Stimulated activated CD4-positive, alpha-beta T cell treated with anti-CD3 and anti-CD28 coated beads, Interleukin-15, amount 100 ng/mL, for 1 hour (primary cell): ENCODE measurements at places on chromosomes 2 and 18.

- DNase-seq: no peak
Measured at GRCh38 chr18:63244607-63245006, 75.0 kb downstream of the BCL2 start.

GRCh38 chr2:41912776-41913175 lies 135.0 kb upstream of the PKDCC start:
- no peak for DNase-seq

DNA sequence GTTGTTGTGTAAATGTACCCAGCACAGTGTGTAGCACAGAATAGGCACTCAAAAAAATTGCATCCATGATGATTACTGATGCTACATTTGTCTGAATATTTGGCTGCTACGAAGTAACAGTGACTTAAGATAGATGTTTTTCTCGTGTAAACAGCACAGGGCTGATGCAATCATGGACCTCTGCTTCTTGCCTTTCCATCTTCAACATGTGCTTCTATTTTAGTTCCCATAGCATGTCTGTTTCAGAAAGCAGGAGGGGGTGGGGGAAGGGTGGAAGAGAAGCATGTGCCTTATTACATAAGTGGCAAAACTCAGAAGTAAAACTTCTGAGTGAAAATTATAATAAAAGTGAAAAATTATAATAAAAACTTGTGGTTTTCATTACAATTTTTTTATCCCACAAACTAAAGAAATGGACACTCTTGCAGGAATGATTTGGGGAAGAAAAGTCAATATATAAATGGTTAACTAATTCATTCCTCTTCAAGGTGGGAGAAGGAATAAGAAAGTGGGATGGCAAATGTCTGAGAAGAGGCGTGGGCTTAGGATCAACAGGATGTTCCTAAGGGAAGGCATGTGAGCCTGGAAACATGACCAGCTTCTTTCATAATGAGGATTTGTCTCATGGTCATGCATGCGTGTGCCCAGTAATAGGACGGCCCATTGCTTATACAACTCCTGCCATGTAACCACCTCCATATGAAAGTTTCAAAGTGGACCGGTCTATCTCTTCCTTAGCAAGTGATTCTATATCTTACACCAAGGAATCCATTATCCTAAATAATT lies 27.2 kb downstream of the CCBE1 start:
- DNase-seq: no peak

GRCh38 chr18:49495480-49495879 lies 8.4 kb upstream of the C18orf32 start:
- no peak for DNase-seq

DNA sequence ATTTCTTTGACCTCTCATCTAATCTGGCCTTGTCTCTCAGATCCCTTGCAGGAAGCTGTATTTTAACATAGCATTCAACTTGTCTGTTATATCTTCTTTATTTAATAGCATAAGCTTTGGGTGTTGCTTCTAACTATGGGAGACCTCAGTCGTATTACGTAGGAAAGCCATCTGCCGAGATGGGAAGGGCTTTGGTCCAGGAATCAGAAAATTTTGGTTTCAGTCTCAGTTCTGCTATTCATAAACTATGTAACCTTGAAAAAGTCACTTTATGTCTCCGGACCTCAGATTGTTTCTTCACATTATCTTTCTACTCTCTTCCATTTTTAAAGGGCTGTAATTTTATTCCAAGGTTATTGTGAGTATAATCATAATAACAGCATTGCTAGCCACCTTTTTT lies 297.7 kb downstream of the SATB2 start:
- DNase-seq: no peak

DNA sequence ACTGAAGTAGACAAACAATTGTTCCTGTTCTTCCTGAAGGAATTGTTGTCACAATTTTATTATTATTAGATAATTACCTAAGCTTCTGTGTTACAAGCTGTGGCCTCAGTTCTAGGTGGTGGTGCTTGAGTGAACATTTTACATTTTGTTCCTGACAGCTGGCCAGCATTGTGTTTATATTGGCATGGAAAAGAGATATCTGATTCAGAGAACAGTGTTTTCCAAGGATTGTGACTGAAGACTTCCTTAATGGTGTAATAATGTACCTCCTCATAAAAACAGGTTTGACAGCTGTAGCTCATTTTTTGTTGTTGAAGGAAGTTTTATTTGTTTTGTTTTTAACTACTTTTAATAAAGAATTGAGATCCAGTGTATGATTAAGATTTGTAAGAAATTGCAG lies 95.2 kb downstream of the EPB41L5 start:
- no peak for DNase-seq

GRCh38 chr2:228224410-228224809 lies 42.9 kb upstream of the SPHKAP start:
- no peak for DNase-seq

DNA sequence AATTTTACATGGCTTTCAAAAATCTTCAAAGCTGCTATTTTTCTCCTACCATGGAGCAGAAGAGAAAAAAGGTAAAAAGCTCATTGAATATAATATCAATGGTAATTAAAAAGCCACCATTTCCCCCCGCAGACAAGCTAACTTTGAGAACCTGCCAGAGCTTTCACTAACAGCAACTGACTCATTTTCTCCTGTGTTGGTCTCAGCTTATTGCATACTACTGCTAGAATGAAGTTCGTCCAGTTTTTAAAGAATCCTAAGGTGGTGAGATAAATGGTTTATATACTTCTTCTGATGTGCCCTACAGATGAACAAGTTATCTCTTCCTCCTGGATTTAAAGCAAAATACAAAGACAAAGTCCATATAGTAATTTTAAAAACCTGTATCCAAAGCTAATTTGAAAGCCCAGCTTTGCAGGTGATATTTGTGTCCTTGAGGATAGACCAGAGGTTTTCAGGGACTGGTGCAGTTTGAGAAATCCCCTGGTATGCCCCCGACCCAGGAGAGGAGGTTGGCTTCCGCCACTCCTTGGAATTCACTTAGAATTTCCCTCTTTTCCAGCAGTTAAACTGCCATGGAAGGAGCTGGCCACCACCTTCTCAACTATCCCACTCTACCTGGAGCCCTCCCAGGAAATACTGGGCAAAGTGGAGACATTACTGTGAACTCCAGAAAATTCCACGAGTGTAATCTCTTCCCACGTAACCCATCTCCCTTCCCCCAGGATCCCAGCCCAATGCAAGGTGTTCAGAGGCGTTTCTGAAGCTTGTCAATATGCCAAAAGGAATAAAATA lies 17.5 kb downstream of the YPEL5 start:
- DNase-seq: no peak

GRCh38 chr2:74983631-74984392 lies 25.4 kb downstream of the POLE4 start:
- no peak for DNase-seq

DNA sequence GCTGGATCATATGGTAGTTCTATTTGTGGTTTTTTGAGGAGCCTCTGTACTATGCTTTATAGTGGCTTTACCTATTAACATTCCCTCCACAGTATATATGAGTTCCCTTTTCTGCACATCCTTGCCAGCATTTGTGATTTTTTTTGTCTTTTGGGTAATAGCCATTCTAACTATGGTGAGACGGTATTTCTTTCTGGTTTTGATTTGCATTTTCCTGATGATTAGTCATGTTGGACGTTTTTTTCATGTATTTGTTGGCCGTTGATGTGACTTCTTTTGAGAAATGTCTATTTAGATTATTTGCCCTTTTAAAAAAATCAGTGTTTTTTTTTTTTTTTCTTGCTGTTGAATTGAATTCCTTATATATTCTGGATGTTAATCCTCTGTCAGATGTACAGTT lies 31.1 kb downstream of the ACTR3 start:
- DNase-seq: no peak

- DNase-seq: no peak
Measured at GRCh38 chr2:102439065-102439695, 16.2 kb downstream of the IL18RAP start.

- no peak for DNase-seq
Measured at GRCh38 chr2:238131761-238132462, 6.6 kb upstream of the KLHL30 start.

DNA sequence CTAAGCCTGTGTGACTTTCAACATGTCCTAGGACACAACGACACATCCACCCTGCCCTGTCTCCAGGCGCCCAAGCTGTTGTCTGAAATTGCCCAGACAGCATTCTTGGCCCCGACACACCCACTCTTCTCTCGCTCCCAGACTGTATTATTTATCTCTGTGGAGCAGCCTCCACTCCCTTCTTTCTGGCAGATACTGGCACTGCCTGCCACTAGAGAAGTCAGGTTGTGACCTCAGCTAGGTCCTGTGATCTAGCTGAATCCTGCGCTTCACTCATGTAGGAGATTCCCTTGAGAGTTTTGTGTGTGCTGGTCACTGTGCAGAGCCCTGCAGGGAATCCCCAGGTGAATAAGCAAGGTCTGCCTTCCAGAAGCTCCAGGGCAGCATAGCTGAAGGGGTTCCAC lies 77.1 kb upstream of the TNP1 start:
- no peak for DNase-seq

GRCh38 chr2:49248506-49248905 lies 94.2 kb upstream of the FSHR start:
- DNase-seq: no peak

- DNase-seq: peak; percentile 45
Measured at GRCh38 chr2:25294573-25295462, 46.9 kb downstream of the DNMT3A start.

DNA sequence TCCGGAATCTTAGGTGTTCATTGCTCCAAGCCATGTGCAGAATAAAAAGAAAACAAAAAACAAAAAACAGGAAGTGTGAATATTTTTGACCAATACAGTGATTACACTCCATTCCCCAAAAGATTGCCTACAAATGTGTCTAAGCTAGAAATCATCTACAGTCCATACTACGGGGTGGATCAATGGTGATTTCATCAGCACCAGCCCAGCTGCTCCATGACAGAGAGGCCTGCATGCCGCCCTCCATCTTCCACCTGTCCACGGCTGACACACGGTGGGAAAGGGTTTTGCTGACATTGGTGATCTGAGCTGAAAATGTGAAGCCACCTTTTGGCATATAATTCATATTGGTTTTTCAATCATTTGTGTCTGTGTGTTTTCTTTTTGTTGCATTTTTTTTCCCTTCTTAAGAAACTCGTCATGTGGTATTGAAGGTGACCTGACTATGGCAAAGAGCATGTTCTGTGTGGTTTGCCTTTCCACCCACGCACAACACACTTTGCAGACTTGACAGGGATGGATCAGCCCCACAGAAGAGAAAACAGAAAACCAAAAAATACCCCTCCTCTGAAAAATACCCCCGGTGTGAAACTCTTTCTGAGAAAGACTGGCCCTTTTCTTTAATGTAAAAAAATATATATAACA lies 533.1 kb downstream of the RNF144A start:
- DNase-seq: no peak
